ENCODE measurements at places on chromosomes 5 and 9.

- no peak for DNase-seq
Observed at GRCh38 chr5:107672211-107673038, 1.7 kb upstream of the EFNA5 start.

DNA sequence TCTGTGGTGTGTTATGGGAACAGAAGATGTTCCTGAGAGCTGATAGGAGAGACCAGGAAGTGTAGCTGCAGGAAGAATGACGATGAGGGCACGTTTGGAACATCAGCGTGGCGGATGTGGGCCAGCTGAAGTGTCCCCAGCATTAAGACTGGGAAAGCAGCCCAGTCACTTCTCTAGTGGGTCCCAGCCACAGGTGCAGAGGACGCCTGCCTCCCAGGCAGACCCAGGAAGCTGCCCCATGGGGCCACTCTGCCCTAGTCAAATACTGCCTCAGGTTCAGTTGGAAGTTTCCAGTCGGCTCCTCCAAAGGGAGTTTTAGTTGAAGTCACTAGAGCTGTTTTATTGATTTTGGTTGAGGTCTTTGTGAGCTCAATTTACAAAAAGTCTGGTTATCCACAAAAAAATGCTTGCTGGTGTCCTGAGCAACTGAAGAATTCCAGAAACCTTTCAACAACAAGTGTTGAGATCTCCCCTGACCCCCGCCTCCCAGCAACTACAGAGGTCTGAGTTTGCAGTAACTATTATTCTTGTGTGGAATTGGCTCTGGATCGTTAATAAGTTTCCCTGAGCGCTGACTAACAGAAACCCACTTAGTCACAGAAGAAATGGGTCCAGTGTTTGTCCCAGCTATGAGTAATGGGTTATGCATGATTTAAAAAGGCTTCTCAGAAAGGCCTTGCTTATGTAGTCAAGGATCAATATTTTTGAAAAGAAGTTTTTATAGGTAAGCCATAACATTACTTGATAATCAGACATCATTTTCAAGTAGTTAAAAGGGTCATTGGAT lies 294.1 kb downstream of the FANCC start:
- DNase-seq: no peak

DNA sequence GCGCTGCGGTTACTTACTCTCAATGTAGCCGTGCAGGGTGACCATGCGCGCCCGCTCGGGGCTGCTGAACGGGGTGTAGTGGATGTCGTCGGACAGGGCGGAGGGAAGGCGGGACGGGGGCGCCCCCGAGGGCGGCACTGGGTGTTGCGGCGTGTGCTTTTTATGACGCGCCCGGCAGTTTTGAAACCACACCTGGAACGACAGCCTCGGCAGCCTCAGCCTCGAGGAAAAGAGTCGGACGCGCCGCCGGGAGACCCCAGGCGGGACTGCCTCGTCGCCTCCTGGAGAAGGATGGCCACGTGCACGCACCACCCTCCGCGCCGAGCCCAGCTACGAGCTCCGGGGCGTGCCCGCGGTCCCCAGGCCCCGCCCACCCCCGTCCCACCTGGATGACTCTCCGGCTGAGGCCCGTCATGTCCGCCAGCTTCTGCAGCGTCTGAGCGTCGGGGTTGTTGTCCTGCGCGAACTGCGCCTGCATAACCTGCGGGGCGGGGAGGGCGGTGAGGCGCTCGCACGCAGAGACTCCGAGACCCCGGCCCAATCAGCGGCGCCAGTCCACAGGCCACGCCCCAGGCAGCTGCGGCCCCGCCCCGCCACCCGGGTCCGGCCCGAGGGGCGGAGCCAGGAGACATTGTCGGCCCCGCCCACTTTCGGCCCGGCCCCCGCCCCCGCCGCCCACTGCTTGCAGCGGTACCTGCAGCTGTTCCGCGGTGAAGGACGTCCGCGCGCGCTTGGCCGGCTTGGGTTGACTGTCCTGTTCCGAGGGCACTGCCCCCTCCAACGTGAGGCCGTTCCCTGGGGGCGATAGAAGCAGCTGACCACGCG lies 15.0 kb downstream of the LHX6 start:
- DNase-seq: no peak

- DNase-seq: no peak
Observed at GRCh38 chr9:93193388-93194220, 9.7 kb downstream of the WNK2 start.

- no peak for DNase-seq
Observed at GRCh38 chr5:77431286-77431685, 60.8 kb downstream of the WDR41 start.

DNA sequence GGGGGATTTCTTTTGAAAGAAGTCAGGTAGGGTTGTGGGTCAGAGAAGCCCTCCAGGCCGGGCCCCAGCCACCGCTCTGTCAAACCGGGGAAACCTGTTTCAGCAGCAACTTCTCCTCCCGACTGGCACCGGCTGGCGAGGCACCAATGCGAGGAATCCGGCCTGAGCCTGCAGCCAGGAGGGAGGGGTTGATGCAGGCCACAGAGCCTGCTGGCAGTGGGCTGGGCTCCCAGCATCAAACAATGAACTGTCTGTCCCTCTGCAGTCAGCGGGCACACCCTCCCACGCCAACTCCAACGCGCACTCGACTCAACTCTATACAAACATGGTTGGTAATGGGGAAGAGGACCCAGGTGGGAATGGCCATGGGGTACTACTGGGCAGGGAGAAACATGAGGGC lies 12.1 kb downstream of the PCDH1 start:
- DNase-seq: no peak

GRCh38 chr5:151065609-151066008 lies 15.2 kb downstream of the TNIP1 start:
- DNase-seq: no peak

DNA sequence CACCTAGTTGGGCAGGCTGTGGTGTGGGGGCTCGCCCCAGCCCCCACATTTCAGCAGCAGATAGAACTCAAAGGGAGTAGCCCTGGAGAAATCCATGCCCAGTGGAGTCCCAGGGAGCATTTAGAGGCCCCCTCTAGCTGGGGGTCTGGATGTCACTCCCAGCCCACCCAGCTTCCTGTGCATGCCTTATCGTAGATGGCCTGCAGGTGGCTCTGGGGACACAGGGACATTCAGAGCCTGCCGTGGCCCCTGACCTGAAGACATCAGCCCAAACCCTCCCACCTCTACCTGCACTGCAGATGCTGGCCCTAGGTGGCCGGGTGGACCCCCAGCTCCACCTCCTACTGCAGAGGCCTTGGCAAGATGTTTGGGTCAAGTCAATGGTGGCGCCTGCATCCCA lies 49.0 kb upstream of the LMX1B start:
- DNase-seq: no peak

DNA sequence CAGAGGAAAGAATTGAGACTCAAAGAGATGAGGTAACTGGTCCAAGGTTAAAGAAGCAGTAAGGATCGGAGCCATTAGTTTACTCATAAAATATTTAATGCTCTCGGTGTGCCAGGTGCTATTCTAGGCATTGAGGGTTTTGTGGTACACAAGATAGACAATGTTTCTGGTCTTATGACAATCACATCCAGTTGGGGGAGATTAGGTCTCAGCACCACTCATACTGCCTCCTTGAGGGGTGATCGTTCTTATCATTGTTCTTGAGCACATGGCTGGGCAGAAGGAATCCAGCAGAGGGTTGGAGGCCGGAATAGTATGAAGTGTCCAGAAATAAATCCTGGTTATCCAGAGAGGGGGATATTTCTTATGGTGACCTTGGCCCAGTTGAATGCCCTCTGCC lies 40.7 kb upstream of the LCP2 start:
- no peak for DNase-seq

DNA sequence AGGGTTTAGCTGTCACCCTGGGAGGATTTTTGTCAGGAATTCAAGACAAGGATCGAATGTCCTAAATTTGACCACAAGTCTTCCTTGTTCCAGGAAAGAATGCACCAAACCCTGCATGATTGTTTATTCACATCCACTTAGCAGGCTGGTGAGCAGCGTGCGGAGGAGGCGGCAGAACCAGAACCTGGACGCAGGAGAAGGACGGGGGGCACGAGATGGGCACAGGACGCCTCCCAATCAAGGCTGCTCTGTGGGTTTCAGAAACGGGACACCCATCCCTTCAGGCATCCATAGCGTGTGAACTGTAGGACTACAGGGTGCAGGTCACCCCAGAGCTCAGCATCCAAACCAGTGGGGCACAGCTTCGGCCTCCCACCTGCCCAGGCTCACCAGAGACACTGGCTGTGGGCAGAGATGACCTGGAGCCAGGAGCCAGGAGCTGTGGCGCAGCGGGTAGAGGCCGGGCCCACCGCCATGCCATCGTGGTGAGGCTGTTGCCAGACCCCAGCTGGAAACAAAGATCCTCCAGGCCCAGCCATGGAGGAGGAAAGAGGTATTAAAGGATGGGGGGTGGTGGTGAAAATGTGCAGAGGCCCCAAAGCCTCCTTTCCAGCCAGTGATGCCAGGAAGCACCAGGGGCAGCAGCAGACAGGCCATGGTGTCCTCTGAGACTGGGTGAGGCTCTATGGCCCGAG lies 32.3 kb upstream of the ADAMTS2 start:
- DNase-seq: no peak

DNA sequence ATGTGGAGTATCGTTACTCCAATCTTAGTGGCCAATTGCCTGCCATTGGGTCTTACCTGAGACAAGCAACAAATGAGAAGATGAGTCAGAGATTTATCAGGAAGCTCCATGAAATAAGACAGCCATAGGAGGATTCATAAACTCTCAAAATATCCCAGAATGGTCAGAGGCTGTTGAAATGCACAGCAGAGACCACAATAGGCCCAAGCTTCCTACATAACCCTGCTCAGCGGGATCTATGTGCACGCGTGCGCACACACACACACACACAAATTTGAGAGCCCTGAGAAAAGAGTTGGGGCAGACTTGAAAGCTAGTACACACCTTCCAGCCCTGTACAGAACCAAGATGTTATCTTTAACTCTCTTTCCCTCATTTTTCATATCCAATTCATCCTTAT lies 9.8 kb downstream of the UIMC1 start:
- no peak for DNase-seq

- no peak for DNase-seq
Observed at GRCh38 chr5:139482050-139482889, at the start of gene STING1. TSS of gene STING1 (minus strand) at chr5:139482758. CDS start at chr5:139481704, 1,054 bp downstream.

GRCh38 chr5:1478271-1479035 lies 33.2 kb upstream of the SLC6A3 start:
- no peak for DNase-seq

DNA sequence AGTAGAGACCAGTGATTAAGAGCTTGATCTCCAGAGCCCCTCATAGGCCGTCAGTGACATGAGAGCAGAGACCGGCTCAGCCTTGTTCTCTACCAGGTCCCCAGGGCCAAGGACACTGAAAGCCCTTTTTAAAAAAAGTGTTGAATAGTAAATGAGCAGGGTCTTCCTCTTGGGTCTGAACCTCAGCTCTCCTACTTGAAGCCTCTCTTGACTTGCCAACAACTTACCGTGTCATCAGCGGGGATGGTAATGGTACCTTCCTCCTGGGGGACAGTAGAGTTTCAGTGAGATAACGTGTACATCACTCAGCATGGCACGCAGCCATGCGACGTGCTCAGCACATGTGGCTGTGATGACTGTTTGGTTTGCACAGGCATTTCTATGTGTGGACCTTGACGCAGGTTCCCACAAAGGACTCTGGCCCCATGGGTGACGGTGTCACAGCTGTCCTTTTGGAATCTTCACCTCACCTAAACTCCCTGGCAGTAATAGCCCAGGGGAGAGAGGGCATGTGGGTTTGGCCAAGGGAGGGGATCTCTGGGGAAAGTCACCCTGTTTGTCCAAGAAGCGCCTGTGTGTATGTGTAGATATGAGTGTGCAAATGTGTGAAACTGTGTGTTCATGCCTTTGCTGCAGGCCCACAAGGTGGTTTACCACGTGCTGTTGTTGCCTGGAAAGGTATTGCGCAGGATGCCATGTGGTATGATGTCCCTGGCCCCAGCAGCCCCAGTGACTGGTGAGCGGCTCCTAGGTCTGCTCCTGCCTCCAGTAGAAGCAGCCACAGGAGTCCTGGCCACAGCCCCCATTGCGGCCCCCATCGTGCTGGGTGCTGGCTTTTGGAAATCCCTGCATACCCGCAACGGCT lies 18.7 kb downstream of the ERGIC1 start:
- no peak for DNase-seq

DNA sequence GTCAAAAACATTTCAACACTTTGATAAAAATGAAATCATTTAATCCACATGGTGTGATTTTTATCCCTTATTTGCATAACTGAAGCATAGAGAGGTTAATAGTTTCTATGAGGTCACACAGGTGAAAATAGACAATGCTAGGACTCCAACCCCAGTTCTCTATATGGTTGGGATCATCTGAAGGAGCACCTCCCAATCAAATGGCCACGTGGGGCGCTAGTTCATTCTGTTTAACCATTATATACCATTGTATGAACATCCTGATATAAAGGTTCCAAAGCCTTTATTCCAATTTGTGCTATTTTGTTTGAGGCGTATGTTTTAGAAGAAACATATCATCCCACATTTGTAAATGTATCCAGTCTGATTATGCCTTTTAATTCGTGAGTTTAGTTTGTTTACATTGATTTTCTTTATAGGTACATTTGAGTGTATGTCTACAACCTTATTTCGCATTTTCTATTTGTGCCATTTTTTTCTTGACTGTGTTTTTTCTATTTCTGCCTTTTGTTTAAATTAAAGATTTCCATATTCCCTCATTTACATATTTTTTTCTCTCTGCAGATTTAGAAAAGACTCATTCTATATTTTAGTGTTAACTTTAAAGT lies 1092.0 kb downstream of the MAT2B start:
- DNase-seq: no peak

DNA sequence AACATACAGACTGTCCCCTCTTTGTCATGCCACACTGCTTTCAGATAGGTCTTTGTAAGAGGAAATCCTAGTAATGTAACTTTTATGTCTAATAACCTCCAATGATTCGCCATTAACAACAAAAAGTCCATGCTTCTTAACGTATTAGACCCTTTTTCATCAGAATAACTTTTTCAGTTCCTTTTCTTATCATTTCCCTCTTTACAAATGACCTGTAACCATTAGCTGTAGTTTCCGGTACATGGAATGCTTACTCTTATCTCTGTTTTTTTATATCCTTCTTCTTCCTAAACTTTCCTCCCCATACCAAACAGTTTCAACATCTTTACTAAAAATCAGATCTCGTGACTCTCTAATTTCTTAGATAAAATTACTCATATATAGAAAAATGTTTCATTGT lies 268.9 kb upstream of the TYRP1 start:
- DNase-seq: no peak

Measured in activated CD8-positive, alpha-beta memory T cell treated with anti-CD3 and anti-CD28 coated beads for 4 hours (primary cell).